Fibroblast of pulmonary artery (primary cell): ENCODE measurements at places on chromosomes 1 and 21.

GRCh38 chr1:98388441-98388840, 273.1 kb upstream of the SNX7 start:
- DNase-seq = peak; percentile 80

- DNase-seq = no peak
Measured at GRCh38 chr1:121566346-121566745, 381.6 kb downstream of the SRGAP2C start.

DNA sequence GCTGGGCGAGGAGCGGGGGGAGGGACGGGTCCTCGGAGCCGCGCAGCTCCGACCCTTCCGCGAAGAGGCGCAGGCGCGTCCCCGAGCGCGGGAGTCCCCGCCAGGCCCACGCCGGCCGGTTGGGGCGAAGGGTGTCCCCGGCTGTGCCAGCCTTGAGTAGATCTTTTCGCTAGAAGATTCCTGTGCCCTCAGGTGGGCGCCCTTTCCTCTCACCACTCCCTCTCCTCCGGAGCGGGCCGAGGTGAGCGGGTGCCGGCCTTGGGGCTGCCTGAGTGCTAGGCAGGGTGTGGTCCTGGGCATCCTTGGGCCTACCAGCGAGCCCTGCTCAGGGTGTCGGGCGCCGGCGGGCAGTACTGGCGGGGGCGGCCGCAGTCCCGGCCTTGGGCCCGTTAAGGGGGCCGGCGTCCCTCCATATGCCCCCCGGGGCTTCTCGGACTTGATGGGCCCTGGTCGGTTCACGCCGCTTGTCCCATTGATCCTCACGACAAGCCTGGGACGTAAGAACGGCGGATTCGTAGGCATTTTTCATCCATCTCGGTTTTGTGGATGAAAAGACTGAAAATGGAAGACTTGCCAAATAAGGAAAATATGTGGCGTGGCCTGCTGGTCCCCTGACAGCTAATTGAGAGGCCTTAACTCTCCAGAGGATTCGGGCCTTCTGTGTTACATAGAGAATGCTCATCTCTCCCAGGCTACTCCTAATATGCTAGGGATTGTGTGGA, 712 bp downstream of the DEGS1 start:
- peak; percentile 62 for DNase-seq

DNA sequence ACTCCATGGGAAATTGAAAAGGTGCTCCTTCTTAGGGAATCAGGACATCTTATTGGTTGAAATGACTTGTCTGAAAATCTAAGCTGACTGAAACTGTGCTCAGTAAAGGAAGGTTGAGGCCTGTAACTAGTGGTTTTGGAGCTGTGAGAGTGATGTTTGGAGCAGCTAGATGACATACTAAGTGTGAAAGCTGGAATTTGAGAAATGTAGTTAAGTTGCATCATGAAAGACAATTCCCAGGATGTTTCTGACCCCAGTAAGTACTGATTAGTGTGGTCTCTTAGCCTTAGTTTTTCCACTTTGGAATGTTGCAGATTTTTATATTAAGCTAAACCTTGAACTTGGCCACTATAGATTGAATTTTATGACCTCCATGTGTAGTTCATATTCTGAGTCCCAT, 154.9 kb downstream of the PAPPA2 start:
- DNase-seq = peak; percentile 7

- DNase-seq = peak; percentile 2
Measured at GRCh38 chr1:82371844-82372498, 571.2 kb downstream of the ADGRL2 start.

DNA sequence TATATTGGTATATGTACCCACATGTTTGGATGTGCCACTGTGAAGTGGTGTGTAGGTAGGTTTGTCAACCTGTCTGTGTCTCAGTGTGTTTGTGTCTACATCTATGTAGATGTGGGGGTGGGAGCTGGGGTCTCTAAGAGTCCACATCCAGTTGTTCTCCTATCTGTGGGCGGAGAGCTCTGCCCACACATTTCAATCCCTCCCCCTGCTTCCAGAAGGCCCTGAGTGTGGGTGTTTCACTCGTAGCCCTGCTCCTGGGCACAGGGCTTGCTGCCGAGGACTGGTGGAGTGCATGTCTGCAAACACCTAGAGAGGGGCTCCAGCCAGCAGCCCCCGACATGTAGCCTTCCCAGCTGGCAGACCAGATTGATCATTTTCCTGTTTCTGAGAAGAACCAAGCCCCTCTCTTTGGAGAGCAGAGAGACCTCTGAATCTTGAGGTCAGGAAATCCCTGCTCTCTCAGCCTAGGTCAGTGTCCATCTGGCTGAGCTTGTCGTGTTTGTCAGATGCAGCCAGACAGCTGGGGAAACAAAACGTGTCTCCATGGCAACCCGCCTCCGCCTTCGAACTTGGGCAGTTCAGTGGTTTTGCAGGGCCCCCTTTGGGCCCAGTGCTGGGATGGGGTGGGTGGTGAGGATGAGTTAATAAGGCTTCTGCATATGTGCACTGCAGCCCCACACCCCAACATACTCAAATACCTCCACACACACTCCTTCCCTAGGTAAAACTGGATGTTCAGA, 31.2 kb upstream of the SYNC start:
- no peak for DNase-seq

GRCh38 chr1:1122078-1122811, 6.4 kb upstream of the C1orf159 start:
- peak; percentile 70 for DNase-seq

DNA sequence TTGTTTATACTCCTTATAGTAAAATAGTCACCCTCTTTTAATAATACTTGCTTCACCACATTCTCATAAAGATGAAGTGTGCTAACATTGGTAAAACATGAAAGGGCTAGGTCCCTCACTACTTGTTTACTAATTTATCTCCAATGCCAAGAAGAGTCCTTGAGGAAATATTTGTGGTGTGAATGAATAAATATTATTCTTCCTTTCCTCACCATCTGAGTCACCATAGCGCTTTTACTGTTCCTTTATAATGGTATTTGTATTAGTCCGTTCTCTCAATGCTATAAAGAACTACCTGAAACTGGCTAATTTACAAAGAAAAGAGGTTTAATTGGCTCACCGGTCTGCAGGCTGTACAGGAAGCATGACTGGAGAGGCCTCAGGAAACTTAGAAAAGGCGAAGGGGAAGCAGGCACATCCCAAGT, 222.8 kb upstream of the ZRANB2 start:
- no peak for DNase-seq

DNA sequence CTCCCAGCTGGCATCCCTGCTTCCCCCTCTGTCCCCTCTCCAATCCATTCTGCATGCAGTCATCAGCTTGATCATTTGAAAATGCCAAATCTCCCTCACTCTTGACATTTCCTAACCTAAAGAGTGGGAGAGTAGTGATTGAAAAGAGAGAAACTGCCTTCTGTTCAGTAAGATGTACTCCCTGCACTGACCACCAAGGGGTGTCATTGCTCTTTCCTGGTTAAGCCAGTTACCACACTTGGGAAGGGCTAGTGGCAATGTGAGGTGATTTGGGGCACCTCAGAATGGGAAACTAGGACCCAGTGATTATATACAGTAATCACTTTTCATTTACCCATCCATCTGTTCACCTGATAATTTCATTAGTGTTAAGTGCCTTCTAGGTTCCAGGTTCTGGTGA, 6.9 kb upstream of the TMEM269 start:
- peak; percentile 66 for DNase-seq

DNA sequence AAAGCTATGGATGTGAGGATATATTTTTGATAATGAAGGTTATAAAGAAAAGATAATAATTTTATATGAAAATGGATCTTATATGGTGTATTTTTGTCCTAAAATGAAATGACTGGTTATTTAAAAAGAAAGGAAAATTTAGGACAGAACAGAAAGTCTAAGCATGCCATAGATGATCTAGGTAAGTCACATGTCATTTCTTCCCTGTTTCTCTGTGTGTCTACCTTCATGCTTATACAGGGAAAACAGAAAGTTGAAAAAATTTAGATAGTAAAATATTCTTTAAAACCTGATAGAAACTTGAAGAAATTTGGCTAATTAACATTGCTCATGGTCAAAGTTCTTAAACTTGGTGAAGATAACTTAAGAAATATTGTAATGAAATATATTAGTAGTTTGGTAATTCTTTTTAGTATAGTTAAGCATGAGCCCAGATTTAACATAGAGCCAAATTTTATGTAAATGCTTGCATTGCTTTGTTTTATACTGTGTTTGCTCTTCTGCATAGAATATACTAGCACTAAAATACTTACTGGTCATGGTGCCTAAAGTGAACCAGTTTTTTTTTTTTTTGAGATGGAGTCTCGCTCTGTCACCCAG, 12.4 kb upstream of the GBP4 start:
- DNase-seq = no peak

DNA sequence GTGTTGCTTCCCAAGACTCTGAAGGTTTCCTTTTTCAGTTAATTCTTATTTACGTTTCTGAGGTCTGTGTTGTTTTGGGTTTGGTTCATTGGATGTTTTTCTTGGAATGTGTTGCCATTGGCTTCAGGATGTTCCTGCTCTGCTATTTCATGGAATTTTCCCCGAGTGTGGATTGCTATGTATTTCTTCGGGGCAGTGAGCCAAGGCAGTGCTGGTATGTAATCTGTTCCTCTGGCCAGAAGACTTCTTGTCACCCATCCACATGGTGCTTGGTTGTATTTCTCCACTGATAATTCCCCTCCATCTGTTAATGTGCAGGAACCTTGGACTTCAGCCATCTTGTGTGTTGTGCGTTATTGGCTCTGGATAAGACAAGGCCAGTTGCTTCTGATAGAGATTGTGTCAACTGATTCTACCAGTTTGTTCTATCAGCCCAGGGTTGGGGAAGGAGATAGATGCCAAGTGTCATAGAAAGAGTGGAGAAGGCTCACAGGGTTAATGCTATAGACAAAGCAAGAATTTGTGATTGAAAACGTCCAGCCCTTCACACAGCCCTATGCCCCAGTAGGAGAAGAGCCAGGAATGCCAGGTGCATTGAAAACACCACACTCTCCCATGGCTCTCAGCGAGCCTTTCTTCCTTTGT, 505.2 kb downstream of the PLPP3 start:
- peak; percentile 91 for DNase-seq

DNA sequence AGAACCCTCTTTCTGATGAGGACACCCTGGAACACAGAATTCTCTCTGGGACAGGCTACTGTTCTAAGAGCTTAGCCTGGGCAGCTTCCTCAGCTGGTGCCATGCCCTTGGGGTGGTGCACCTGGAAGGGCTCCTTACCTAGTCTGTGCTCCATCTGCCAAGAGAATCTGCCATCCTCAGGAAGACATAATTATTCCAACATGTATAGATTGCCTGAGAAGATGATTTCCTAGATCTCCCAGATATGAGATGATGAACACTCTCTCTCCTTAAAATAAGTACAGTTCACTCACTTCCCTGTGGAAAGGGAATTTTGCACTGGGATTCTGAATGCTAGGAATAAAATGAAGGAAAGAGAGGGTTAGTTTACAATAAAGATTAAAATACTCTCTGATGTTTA, 87.6 kb downstream of the NENF start:
- DNase-seq = no peak

DNA sequence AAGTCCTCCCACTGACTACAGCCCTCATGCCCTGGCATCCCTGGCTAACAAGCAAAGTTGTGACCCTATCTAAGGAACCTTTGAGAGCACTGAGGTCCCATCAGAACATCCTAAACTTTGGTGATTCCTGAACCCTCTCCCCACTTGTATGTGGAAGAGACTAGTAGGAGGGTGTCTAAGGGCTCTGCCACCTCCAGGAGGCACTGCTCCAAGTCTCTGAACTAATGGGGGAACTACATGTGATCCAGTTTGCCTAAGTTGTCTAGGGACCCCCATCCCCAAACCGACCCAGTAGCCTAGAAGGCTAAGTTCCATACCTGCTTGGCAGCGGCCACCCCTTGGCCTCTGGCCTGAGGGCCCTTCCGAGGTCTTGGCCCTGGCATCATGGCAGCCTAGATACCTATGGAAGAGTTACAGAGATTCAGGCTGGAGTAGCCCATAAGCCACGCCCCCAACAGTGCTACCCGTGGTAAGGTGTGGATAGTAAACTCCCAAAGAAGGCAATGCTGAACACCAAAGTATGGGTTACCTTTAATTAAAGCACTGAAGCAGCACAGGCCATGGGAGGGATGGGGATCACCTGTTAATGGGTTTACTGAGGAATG, 1.7 kb downstream of the CC2D1B start:
- no peak for DNase-seq

- DNase-seq = no peak
Measured at GRCh38 chr1:32891630-32892029, 5.3 kb downstream of the HPCA start.

DNA sequence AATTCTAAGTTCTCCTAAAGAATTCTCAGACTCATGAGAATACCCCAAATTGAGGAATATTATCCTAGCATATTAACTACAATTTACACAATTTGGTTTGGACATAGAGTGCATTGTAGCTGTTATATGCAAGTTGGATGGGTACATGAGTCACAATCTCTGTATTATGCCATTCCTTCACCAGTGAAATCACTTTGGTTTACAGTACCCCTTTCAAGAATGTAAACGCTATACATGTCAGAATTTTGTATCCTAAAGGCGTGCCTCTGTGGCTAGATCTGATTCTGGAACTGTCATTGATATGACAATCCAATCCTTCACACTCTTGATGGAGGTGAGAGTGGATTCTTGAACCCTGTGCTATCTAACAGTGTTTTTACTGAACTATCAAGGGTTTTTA, 6.7 kb upstream of the IL10RB start:
- DNase-seq = no peak

- DNase-seq = no peak
Measured at GRCh38 chr21:32137931-32138330, 140.9 kb downstream of the MIS18A start.

DNA sequence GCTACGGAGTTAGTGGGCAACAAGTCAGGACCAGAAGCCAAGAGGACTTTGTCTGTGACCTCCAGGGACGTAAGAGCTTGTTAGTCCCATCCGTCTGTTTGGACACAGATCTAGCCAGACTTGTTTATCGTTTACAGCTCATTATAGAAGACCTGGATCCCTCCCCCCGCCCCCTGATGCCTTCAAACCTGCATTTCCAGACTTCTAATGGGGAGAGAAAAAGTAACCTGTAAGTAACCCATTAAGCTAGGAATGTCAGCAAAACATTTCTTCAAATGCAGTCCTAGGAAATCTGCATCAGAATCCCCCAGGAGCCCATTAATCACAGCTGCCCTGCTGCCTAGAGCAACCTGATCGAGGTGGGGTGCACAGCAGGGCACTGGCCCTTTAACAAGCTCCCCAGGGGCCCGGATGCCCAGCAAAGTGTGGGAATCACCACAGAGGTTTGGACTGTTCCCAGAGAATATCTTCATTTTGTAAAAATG, 1.4 kb upstream of the MAD2L2 start:
- no peak for DNase-seq

DNA sequence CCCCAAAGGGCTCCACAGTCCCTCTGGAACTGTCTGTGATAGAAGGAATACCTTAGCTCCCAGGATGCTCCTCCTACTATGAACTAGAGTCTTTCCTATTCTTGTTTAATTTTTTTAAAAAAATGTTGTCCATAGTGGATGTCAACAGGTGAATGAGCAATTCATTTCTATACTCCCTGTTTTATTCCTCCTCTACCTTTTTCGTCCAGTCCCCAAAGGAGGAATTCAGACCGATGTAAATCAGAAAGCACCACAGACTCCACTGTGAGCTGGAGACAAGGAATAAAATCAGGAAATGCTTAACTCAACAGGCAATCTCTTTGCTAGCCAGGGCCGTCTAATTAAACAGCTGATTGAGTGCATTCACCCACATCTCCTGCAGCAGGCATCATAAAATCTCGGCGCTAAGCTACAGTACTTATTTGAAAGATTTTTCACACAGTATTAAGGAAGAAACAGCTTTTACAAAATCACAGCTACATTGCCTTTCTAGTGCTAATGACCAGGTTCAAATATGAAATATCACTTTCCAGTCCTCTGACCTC, 381.6 kb downstream of the SIPA1L2 start:
- DNase-seq = no peak

GRCh38 chr1:192862271-192862670, 53.4 kb downstream of the RGS2 start:
- no peak for DNase-seq

- no peak for DNase-seq
Measured at GRCh38 chr1:244802556-244803239, 32.8 kb upstream of the COX20 start.
